ENCODE measurements at places on chromosomes 12 and 14. TPM values are rescaled to one million over a fixed set of nuclear protein-coding genes. Genes with fewer than 3 reads are reported as not detected.

GRCh38 chr14:66069036-66069435 is 417.1 kb upstream of the CCDC196 start:
- H3K36me3 ChIP-seq = no peaks in the 10 kb centered on the region
- H3K4me3 ChIP-seq = no peak overlapping the region
- no peaks in the 10 kb centered on the region for H3K4me1 ChIP-seq
- H3K27me3 ChIP-seq = no peaks in the 10 kb centered on the region

- H3K27ac ChIP-seq = no peak overlapping the region
- DNase-seq = no peak
- H3K4me1 ChIP-seq = no peaks in the 10 kb centered on the region
- no peak overlapping the region for H3K4me3 ChIP-seq
- H3K36me3 ChIP-seq = peaks cover 52% of the 10 kb centered on the region
These were observed 55.4 kb downstream of the SCARB1 start for GRCh38 chr12:124808272-124808671.

DNA sequence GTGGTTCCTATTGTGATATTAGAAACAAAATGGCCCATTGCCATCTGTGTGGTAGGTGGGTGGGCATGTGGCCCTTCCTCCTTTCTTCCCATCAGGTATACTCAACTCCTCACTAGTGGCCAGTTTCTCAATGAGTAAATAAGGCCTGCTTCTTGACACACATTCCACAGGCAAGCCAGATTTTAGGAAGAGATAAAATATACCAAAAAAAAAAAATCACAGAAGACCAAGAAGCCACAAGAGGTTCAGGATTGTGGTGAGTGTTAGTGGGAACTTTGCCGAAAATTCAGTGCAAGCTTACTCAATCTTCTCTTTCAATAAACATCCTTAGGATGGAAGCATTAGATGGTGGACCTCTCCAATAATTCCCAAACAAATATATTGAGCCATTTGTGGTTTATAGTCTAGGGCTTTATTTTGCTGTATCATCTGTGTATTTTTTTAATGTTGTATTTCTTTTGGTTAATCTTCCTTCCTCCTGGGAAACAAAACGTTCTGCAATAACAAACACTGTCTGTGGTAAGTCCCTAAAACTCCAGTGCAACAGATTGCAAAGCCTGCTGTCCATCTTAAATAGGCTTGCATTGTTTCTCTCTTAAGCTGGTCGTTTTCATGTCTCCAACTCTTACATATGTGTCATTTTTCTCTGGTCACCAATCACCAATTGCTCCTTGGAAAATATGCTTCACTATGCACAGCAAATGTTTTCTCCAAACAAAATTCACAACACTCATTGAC is 289.9 kb upstream of the KITLG start:
- no peak overlapping the region for H3K4me3 ChIP-seq
- no peaks in the 10 kb centered on the region for H3K27me3 ChIP-seq
- DNase-seq = no peak
- H3K36me3 ChIP-seq = no peaks in the 10 kb centered on the region
- no peak overlapping the region for H3K27ac ChIP-seq

GRCh38 chr14:94481468-94482131 is 5.6 kb upstream of the SERPINA9 start:
- no peaks in the 10 kb centered on the region for H3K27me3 ChIP-seq
- DNase-seq = no peak
- H3K27ac ChIP-seq = no peak overlapping the region

Gene BICDL1
- 7.0 TPM for polyA plus RNA-seq

- H3K27me3 ChIP-seq = no peaks in the 10 kb centered on the region
- no peaks in the 10 kb centered on the region for H3K36me3 ChIP-seq
- no peaks in the 10 kb centered on the region for H3K4me1 ChIP-seq
These were observed 13.6 kb downstream of the FAM222A start for GRCh38 chr12:109727039-109727723.

Gene FOXM1
- 2.1 TPM for polyA plus RNA-seq

- H3K4me1 ChIP-seq = peaks cover 16% of the 10 kb centered on the region
- H3K27ac ChIP-seq = no peak overlapping the region
- H3K36me3 ChIP-seq = no peaks in the 10 kb centered on the region
- no peaks in the 10 kb centered on the region for H3K27me3 ChIP-seq
These were observed 246.9 kb downstream of the DPF3 start for GRCh38 chr14:72646861-72647528.

Gene ENO2
- polyA plus RNA-seq = 11.5 TPM

GRCh38 chr12:86257134-86257533 is 943 bp upstream of the MGAT4C start:
- no peaks in the 10 kb centered on the region for H3K4me1 ChIP-seq
- no peak overlapping the region for H3K4me3 ChIP-seq
- no peak overlapping the region for H3K27ac ChIP-seq
- no peaks in the 10 kb centered on the region for H3K36me3 ChIP-seq

GRCh38 chr14:96201965-96202364 is 2.7 kb upstream of the BDKRB2 start:
- H3K4me1 ChIP-seq = peaks cover 7% of the 10 kb centered on the region
- DNase-seq = peak; percentile 36
- no peak overlapping the region for H3K4me3 ChIP-seq
- H3K27ac ChIP-seq = no peak overlapping the region
- peaks cover 69% of the 10 kb centered on the region for H3K27me3 ChIP-seq
- H3K36me3 ChIP-seq = no peaks in the 10 kb centered on the region

- peak overlapping the region; percentile 98 for H3K27ac ChIP-seq
- H3K36me3 ChIP-seq = no peaks in the 10 kb centered on the region
- peak; percentile 87 for DNase-seq
- peak overlapping the region; percentile 41 for H3K4me3 ChIP-seq
These were observed 9.1 kb upstream of the NEMF start for GRCh38 chr14:49861699-49862088.

GRCh38 chr12:52659951-52660350 is 7.9 kb upstream of the KRT2 start:
- H3K27me3 ChIP-seq = peaks cover 29% of the 10 kb centered on the region
- DNase-seq = no peak
- H3K27ac ChIP-seq = no peak overlapping the region
- no peak overlapping the region for H3K4me3 ChIP-seq
- no peaks in the 10 kb centered on the region for H3K4me1 ChIP-seq

DNA sequence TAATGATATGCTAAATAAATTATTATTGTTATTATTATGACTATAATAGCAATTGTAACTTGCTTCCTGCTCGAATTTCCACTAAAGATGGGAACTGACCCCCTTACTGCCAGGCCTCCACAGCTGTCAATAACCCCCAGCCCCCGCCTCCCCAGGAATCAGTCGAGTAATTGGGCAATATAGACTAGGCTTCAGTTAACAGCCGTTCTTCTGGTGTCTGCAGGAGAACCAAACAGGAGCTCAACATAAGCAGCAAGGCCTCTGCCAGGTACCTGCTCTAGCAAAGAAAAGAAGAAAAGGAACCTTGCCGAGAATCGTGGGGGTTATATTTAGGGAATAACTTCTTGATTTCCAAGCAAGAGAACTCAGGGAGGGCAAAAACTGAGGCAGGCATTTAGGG is 21.8 kb downstream of the HOXC4 start:
- H3K4me3 ChIP-seq = no peak overlapping the region
- H3K27ac ChIP-seq = no peak overlapping the region
- H3K4me1 ChIP-seq = peaks cover 3% of the 10 kb centered on the region
- H3K27me3 ChIP-seq = peaks cover 39% of the 10 kb centered on the region
- H3K36me3 ChIP-seq = no peaks in the 10 kb centered on the region

Gene POC1B
- 10.5 TPM for polyA plus RNA-seq

Gene DCAF11
- 32.4 TPM for polyA plus RNA-seq

Gene LRIG3
- polyA plus RNA-seq = 2.3 TPM

Gene MANSC4
- polyA plus RNA-seq = 0.16 TPM

DNA sequence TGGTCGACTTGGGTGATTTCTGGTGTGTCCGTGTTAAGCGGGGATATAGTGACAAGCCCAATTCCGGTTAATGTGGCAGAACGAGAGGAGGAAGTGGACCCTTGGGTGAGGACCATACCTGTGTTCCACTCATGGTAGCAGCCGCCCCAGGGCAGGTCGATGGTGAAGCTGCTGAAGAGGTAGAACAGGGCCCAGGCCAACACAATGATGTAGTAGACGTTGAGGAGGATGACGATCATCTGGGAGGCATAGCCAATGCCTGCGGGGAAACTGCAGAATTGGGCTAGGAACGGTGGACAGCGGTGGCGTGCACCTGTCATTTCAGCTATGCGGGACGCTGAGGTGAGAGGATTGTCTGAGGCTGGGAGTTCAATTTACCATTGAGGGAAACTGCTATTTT is 20.1 kb downstream of the SLC6A13 start:
- no peaks in the 10 kb centered on the region for H3K36me3 ChIP-seq
- no peak for DNase-seq
- no peak overlapping the region for H3K27ac ChIP-seq
- H3K27me3 ChIP-seq = no peaks in the 10 kb centered on the region
- H3K4me1 ChIP-seq = no peaks in the 10 kb centered on the region

Gene PDE6H
- not detected for polyA plus RNA-seq

Gene PLD4
- polyA plus RNA-seq = 29.8 TPM

- no peaks in the 10 kb centered on the region for H3K36me3 ChIP-seq
- peaks cover 9% of the 10 kb centered on the region for H3K4me1 ChIP-seq
- no peak for DNase-seq
These were observed 6.7 kb upstream of the STON2 start for GRCh38 chr14:81406863-81407262.

GRCh38 chr14:20356422-20356821 is 13.0 kb downstream of the PARP2 start:
- no peaks in the 10 kb centered on the region for H3K27me3 ChIP-seq
- DNase-seq = no peak
- no peaks in the 10 kb centered on the region for H3K4me1 ChIP-seq
- no peak overlapping the region for H3K27ac ChIP-seq

DNA sequence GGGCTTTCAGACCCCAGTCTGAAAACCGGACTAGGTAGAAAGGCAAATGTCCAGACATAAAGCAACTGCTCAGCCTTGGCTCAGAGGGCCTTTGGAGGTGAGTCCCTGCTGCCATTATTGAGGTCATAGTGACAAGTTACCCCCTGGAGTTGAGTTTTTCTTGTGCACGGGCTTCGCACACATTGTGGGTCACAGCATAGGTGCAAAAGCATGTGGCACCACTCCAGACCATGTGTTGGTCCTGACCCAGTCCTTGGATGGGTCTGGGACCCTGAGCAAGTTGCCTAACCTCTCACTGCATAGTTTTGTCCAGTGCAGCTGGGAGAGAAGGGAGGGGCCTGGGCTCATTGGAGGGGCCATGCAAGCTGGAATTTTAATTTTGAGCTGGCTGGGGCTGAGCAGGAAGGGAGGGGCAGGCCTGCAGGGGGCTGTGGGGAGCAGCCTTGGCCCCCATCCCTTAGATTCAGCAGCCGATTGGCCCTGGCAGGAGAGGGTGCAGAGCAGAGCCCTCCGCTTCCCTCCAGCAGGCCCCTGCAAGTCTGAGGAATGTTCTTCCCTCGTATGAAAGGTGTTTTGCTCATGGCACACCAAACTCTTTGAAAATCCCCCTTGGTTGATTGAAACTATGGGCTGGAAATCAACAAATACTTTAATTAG is 4.2 kb upstream of the KRT5 start:
- no peaks in the 10 kb centered on the region for H3K36me3 ChIP-seq
- H3K27ac ChIP-seq = no peak overlapping the region
- DNase-seq = no peak
- no peaks in the 10 kb centered on the region for H3K4me1 ChIP-seq

Gene GDF3
- 0.10 TPM for polyA plus RNA-seq

DNA sequence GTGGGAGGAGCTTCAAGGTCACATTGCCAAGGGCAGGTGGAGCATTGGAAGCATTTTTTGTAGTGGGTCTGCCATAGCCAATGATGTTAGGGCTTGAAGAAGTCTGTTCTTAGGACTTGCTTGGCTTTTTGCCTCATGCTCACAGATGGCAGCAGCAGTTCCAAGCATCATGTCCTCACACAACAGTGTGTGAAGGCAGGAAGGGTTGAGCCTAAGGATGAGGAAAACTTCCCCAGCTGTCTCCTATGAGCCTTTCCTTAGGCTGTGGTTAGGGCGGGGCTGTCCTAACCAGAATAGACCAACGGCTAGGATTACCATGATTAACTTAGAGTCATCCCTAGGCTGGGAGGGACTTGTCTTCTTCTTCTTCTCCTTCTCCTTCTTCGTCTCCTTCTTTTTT is 76.2 kb upstream of the KCNA1 start:
- H3K4me3 ChIP-seq = no peak overlapping the region
- H3K27me3 ChIP-seq = no peaks in the 10 kb centered on the region
- no peak for DNase-seq
- no peak overlapping the region for H3K27ac ChIP-seq

- H3K4me1 ChIP-seq = no peaks in the 10 kb centered on the region
- H3K4me3 ChIP-seq = no peak overlapping the region
- no peaks in the 10 kb centered on the region for H3K36me3 ChIP-seq
- DNase-seq = no peak
- no peaks in the 10 kb centered on the region for H3K27me3 ChIP-seq
- no peak overlapping the region for H3K27ac ChIP-seq
These were observed 79.9 kb downstream of the PHLDA1 start for GRCh38 chr12:75951399-75952278.

- no peak overlapping the region for H3K27ac ChIP-seq
- H3K4me1 ChIP-seq = peaks cover 10% of the 10 kb centered on the region
- H3K4me3 ChIP-seq = no peak overlapping the region
These were observed 220.1 kb upstream of the C14orf180 start for GRCh38 chr14:104359301-104359968.

- no peak overlapping the region for H3K4me3 ChIP-seq
- no peaks in the 10 kb centered on the region for H3K4me1 ChIP-seq
- no peak overlapping the region for H3K27ac ChIP-seq
- H3K27me3 ChIP-seq = no peaks in the 10 kb centered on the region
These were observed 10.6 kb upstream of the MAP4K5 start for GRCh38 chr14:50542941-50543418.

DNA sequence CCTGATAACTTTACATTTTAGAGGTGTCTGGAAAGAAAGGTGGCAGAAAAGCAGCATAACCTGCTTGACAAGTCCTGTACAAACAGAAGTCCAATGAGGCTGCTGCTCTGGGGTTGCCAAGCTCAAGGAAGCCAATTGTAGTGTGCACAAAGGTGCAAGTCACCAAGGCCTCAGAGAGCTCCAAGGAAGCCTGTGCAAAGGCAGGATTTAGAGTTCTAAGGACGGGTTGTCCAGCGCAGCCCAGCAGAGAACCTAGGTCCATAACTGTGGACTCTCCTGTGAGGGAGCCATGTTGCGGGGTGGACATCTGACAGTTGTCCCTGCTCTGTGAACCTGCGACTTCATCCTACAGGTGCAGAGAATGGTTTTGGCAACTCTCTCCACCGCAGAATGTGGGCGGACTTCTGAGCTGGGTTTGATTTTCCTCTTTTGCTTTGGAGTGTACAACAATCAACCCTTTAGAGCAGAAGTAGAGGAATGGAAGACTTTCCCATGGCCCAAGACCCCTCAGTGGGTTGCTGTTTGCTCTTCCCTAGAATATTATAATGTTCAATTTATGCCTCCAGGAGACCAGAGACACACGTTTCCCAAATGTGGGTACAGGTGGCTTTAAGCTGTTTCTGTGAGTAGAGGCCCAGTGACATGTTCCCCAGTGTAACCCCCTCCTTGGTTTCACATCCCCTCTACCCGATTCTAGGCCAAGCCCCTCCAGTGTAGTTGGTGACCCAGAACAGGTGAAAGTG is 81.0 kb downstream of the ETV6 start:
- H3K4me3 ChIP-seq = peak overlapping the region; percentile 17
- peak overlapping the region; percentile 72 for H3K27ac ChIP-seq
- no peaks in the 10 kb centered on the region for H3K27me3 ChIP-seq
- H3K36me3 ChIP-seq = no peaks in the 10 kb centered on the region
- H3K4me1 ChIP-seq = peaks cover 52% of the 10 kb centered on the region
- DNase-seq = no peak

GRCh38 chr14:71961972-71962371 is 29.7 kb downstream of the RGS6 start:
- H3K4me3 ChIP-seq = no peak overlapping the region
- no peak overlapping the region for H3K27ac ChIP-seq
- no peaks in the 10 kb centered on the region for H3K36me3 ChIP-seq
- H3K4me1 ChIP-seq = no peaks in the 10 kb centered on the region
